ENCODE measurements at places on chromosomes 4 and X. TPM values are rescaled to one million over a fixed set of nuclear protein-coding genes. Genes with fewer than 3 reads are reported as not detected.

ABLIM2 gene
- total RNA-seq: 4.6 TPM

PRDM5 gene
- 4.1 TPM for total RNA-seq

JCHAIN gene
- not detected for total RNA-seq

PABPC1L2B gene
- total RNA-seq: not detected

MAGEA9B gene
- not detected for total RNA-seq

XKRX gene
- 0.24 TPM for total RNA-seq
